T47D (cell line): ENCODE measurements at places on chromosomes 2 and 18.

- no peak for DNase-seq
These were observed 17.2 kb downstream of the SP110 start for GRCh38 chr2:230202430-230203109.

- DNase-seq: no peak
These were observed 45.4 kb upstream of the FAHD2A start for GRCh38 chr2:95356821-95357700.

- DNase-seq: no peak
These were observed 1.2 kb upstream of the ZCCHC2 start for GRCh38 chr18:62521593-62521992.

- DNase-seq: no peak
These were observed 476.5 kb upstream of the ACVR2A start for GRCh38 chr2:147368306-147368705.

- DNase-seq: no peak
These were observed 134.6 kb downstream of the INSIG2 start for GRCh38 chr2:118222672-118223421.

GRCh38 chr18:57775937-57776336 lies 27.2 kb downstream of the ATP8B1 start:
- DNase-seq: no peak

DNA sequence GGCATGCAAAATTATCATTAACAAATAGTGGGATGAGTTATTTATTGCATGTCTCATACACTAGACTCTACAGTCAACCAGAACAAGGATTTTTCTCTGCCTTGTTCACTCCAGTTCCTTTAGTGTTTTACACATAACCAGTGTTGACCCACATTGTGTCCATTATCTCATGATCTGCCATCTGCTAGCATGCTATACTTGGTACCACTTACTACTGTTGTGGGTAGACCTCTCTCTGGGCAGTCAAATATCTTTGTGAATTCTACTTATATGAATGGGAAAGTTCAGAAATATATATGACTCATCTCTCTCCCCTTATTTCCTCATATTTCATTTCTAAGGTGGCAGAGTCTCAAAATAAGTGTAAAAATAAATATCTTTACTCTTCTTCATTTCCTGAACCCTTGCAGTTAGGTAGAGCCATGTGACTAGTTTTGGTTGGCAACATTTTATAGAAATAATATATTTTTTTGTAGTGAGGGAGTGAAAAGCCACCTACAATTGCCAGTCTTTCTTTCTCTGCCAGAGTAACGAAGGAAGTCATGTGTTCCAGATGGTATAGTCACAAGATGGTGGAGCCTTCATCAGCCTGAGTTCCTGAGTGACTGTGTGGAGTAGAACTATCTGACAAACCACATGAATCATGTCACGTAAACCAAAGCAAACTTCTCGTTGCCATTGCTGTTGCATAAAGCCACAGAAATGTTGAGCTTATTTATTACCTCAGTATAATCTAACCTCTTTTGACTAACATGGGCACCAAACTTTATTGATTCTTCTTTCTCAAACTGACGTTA lies 704.0 kb downstream of the RNF144A start:
- no peak for DNase-seq

- DNase-seq: peak; percentile 58
These were observed 22.1 kb downstream of the MLPH start for GRCh38 chr2:237509151-237509550.

- no peak for DNase-seq
These were observed 453.5 kb upstream of the SMIM21 start for GRCh38 chr18:75880925-75881504.

- no peak for DNase-seq
These were observed 248.8 kb downstream of the MREG start for GRCh38 chr2:215764441-215765048.

DNA sequence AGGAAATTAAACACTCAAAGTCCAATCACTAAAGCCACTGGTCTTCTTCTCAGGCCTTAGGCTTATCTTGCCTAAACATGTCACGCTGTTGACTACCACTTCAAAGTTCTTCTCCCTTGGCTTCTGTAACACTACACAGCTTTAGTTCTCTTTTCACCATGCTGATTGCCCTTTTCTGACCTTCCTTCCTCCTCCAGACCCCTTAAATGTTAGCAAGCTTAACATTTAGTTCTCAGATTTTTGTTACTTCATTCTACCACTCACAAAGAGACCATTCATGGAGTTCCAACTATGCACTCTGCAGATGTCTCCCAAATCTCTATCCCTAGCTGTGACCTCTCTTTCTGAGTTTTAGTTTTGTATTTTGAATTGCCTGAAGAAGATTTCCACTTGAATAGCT lies 64.4 kb downstream of the TTC21B start:
- no peak for DNase-seq

- DNase-seq: no peak
These were observed 76.2 kb upstream of the AFF3 start for GRCh38 chr2:100218552-100218951.

GRCh38 chr2:127085317-127085681 lies 21.7 kb downstream of the BIN1 start:
- DNase-seq: no peak

DNA sequence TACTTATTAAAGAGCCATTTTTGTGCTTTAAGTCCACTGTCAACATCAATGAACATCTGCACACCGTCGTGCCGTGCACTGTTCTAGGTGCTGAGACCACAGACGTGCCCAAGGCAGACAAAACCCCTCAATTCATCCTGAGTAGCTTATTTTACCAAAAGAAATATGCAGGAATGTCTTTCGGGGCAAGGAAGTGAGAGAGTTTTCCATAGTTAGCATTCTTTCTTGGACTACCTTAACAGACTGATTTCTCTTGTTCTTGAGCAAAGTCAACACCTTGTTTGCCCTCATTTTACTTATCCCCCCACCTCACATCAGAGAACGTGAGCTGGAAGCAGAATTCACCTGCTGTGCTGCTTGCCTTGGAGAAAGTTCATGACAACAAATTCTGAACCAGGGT lies 69.3 kb downstream of the GATA6 start:
- no peak for DNase-seq

- DNase-seq: no peak
These were observed 15.0 kb upstream of the FMNL2 start for GRCh38 chr2:152319822-152320570.

GRCh38 chr2:213068676-213069359 lies 82.6 kb downstream of the IKZF2 start:
- no peak for DNase-seq

DNA sequence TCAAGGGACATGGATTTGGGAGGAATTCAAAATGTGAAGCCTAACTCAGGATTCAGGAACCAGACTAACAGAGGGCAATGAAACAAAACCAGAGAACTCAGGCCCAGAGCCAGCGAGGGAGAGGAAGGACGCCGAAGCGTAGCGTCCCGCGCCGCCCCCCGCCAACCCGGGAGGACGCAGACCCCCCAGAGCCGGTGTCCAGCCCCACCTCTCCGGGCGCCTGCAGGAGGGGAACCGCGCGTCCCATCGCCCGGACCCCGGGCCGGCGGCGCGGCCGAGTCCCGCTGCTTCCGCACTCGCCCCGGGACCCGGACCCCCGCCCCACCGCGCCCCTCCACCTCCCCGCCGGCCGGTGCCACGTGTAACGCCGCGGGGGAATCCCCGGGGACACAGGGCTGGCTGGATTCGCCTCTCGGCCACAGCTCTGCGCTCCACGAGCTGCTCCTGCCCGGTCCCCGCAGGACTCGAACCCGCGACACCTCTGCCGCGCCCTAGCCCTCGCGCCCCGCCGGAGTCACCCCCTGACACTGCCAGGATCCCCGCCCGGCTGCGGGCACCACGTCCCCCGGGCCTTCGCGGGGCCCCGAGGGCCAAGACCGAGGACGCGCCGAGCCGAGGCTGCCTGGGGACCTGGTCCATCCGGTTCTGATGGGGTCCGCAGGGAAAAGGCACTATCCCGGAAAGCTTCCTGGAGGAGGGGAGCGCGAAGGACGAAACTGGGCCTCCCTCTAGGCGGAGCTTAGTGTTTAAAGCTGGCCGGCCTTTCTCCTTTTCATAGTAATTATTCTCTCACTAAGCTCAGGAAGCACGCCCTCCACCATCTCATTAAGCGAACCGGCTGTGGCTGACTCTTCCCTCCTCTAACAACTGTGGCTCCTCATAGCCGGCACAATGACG lies 40.4 kb upstream of the FAM124B start:
- peak; percentile 27 for DNase-seq

- no peak for DNase-seq
These were observed 32.3 kb downstream of the ZCCHC2 start for GRCh38 chr18:62555135-62555534.

DNA sequence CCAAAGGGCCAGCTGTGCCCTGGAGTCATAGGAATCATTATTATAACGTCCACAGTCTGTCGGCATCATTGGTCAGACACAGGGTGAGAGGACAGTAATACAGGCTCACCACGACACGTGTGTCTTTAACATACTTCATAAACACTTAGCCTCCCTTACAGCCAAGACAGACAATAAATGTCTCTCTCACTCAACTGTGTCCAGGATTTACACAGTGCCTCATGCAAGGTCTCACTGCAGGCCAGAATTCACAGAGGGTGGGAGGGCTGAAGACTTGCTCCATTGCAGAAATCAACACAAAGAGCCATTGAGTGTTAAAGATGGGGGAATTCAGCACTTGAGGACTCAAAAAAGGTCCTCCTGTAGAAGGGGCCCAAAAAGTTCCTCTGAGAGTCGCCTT lies 210.5 kb downstream of the BCL2 start:
- no peak for DNase-seq

GRCh38 chr18:61196750-61197149 lies 136.5 kb upstream of the CDH20 start:
- DNase-seq: no peak

- DNase-seq: no peak
These were observed 49.8 kb downstream of the SPATS2L start for GRCh38 chr2:200356321-200356720.
